Right ventricle myocardium inferior (tissue), 1 donor: ENCODE measurements at places on chromosomes 1 and 21. TPM values are rescaled to one million over a fixed set of nuclear protein-coding genes. Genes with fewer than 3 reads are reported as not detected.

DNA sequence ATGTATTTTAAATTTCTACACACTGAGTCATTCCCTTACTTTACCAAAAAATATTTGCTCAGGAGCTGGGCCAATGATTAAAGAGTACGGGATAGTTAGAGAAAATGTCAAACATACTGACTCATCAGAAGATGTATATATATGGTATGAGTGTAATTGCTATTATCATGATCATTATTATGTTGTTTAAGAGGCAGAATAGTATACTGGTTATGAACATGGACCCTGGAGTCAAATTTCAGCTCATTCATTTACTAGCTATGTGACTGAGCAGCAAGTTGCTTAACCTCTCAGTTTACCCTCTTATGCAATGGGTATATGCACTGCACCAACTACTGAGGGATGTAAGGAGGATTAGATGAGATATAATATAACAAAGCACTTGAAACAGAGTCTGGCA is 41.2 kb upstream of the USH2A start:
- DNase-seq, result no peak

- no peak for DNase-seq
Observed at GRCh38 chr1:111666828-111667227, 47.2 kb downstream of the RAP1A start.

GRCh38 chr1:206800411-206800810 is 28.1 kb upstream of the IL10 start:
- DNase-seq, result no peak

- no peak for DNase-seq
Observed at GRCh38 chr1:20198918-20199317, 12.6 kb upstream of the PLA2G2C start.

- DNase-seq, result no peak
Observed at GRCh38 chr1:203169770-203170520, 5.7 kb downstream of the MYBPH start.

- no peak for DNase-seq
Observed at GRCh38 chr1:41662765-41663437, 178.4 kb upstream of the EDN2 start.

DNA sequence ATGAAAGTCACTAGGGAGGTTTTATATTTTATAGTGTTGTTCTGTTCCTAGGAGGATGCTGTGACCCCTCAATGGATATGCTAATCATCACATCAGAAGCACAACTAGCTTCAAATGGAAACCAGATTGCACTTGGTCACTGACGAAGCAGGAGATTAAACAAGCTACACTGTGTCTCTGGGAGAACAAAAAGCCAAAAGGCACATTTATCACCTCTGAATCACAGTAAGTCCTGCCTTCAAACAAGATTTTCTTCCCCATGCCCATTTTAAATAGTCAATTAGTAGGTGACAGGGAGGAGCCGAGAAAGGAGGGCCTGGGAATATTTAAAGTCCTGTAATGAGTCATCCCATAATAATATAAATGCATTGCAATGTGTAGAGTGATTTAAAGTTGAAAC is 38.1 kb downstream of the RGS2 start:
- DNase-seq, result no peak

DNA sequence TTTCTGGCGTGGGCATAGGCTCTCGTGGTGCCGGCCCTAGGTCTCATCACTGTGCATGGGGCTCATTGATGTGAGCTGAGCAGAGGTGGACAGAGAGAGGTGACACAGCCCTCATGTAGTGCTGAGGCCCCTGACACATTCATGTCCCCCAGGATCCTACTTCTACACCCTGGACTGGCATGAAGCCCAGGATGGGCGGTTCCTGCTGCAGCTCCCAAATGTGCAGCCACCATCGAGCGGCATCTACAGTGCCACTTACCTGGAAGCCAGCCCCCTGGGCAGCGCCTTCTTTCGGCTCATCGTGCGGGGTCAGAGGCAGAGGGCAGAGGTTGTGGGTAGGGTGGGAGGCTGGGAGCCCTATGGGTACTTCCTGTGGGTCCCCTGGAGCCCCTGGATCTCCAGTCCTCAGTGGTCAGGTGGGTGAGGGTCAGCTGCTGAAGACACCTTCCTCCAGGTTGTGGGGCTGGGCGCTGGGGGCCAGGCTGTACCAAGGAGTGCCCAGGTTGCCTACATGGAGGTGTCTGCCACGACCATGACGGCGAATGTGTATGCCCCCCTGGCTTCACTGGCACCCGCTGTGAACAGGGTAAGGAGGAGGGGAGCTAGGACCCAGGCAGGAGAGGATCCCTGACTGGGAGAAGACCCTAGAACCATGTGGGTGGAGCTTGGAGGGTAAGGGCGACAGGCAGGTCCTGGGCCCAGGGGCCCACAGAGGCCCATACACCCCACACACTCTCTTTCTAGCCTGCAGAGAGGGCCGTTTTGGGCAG is 6.1 kb downstream of the TIE1 start:
- no peak for DNase-seq

DNA sequence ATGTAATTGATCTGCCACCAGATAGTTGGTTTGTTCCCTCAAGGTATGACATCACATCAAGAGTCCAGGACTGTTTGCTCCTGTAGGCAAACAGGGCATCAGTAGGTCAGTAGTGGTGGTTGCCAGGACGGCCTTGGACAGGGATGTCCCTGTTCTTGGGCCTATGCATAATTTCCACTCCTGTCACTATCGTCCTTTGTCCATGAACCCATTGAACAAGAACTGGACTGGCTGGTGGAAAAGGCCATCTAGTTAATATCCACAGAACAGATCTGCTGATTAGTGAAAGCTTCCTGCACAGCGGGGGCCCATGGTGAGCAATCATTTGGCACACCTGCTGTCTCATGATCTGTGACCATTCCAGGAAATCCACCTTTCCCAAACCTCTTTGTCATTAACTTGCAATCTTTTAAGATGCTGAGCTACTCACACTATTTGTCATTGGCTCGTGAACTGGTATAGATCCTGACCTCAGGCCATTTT is 12.4 kb upstream of the BSDC1 start:
- DNase-seq, result no peak

- DNase-seq, result no peak
Observed at GRCh38 chr21:31110430-31110829, 72.2 kb upstream of the KRTAP19-8 start.

GRCh38 chr21:33268393-33268736 is 2.2 kb downstream of the IL10RB start:
- DNase-seq, result no peak

- peak; percentile 43 for DNase-seq
Observed at GRCh38 chr1:5860277-5860676, 131.9 kb downstream of the NPHP4 start.

- no peak for DNase-seq
Observed at GRCh38 chr1:87718241-87718950, 389.7 kb downstream of the LMO4 start.

DNA sequence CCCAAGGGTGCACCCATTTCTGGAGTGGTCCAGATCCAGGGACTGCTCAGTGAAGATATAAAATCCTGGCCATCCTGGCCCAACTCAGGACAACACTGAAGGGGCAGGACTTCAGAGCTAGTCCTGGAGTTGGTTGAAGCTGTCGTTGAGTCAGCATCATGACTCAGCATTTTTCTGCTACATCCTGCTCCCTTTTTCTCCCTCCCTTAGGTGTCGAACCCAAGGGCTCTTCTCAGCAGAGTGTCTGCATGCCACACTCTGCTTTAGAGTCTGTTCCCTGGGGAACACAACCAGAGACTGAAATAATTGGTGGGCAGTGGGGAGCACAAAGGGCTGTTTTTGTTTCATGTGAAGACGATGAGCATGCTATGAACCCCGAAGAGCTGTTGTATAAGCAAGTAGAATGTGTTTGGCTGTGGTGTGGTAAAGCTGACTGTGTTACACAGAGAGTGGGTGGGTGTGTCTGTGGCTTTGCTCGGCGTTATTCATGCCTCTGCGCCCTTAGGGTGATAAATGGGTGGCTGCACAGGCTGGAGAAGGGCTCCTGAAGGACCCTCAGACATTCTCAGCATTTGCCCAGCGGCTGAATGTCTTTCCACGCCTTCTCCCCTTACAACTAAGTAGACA is 167.2 kb downstream of the CYYR1 start:
- DNase-seq, result no peak

- no peak for DNase-seq
Observed at GRCh38 chr21:34977333-34977732, 71.8 kb downstream of the RUNX1 start.

- no peak for DNase-seq
Observed at GRCh38 chr1:84884671-84885389, 8.2 kb downstream of the LPAR3 start.

AADACL4 gene
- not detected for total RNA-seq

AMY1B gene
- not detected for total RNA-seq

WDR4 gene
- 6.5 TPM for total RNA-seq

B3GALT5 gene
- total RNA-seq, result 0.16 TPM

TMEM82 gene
- total RNA-seq, result not detected

GNG12 gene
- total RNA-seq, result 37.2 TPM

TRPM2 gene
- total RNA-seq, result 2.7 TPM

WNT3A gene
- not detected for total RNA-seq
